ENCODE measurements at places on chromosomes 1 and 21.

DNA sequence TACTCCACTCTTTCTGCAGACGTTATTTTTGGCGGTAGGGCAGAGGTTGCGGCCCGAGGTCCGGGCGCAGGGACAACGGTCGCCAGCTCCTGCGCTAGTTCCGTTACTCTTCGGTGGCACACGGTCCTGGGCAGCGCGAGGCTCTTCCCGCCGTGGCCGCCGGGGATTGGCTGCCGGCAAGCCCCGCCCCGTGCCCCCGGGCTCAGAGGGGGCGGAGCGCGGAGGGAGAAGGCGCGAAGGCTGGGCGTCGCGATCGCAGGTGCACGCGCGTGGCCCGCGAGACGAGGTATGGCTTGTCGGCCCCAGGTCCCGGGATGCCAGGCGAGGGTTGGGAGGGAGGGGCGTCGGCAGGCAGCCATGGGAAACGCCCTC is 518 bp upstream of the SHE start:
- no peak for DNase-seq

- no peak for DNase-seq
Measured at GRCh38 chr1:162701286-162701685, 69.0 kb downstream of the DDR2 start.

GRCh38 chr1:33180226-33180910 is 1.5 kb downstream of the TRIM62 start:
- DNase-seq: peak; percentile 60

DNA sequence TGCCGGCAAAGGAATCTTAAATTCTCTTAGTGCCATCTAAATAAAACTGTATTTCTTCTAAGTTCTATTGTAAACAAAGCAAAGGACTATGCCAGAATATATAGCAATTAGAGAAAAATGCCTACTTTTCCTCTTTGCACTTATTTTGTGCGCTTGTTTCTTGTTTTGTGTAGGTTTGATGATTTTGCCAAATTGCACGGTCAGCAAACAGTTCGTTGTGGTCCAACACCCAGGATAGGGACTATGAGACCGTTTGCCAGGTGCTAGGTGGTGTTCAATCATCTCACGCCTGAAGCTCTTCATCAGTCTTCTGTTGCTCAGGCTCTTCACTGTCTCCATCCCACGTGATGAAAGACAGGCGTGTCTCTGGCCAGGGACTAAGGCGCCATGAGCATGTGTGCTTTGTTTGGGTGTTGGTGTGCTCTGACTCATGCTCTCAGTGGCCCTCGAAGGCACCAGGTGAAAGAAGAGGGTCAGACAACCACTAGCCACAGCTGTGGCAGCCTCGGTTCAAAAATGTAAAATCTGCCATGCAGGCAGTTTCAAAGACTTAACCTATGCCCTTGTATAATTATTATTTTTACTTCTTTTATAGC is 36.9 kb upstream of the KCNE1 start:
- DNase-seq: no peak

DNA sequence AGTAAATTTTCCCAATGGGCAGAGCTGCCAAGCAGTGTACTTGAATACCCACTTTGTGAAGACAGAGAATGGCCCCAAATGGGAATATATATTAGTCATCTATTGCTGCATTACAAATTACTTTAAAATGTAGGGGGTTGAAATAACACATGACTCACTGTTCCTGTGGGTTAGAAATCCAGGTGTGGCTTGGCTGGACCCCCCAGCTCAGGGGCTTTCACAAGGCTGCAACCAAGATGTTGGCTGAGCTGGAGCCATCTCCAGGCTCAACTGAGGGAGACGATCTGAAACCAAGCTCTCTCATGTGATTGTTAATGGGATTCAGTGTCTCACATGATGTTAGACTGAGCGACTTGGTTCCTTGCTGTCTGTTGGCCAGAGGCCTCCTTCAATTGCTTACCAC is 33.4 kb upstream of the ARHGAP29 start:
- no peak for DNase-seq
